ENCODE measurements at places on chromosomes 4 and X. TPM values are rescaled to one million over a fixed set of nuclear protein-coding genes. Genes with fewer than 3 reads are reported as not detected.

- no peak for DNase-seq
These were observed 11.8 kb upstream of the SH3RF1 start for GRCh38 chr4:169282429-169283113.

- DNase-seq, result no peak
These were observed 12.4 kb downstream of the ZDHHC9 start for GRCh38 chrX:129831091-129831885.

- no peak for DNase-seq
These were observed 559.6 kb downstream of the ARAP2 start for GRCh38 chr4:35684755-35685154.

DNA sequence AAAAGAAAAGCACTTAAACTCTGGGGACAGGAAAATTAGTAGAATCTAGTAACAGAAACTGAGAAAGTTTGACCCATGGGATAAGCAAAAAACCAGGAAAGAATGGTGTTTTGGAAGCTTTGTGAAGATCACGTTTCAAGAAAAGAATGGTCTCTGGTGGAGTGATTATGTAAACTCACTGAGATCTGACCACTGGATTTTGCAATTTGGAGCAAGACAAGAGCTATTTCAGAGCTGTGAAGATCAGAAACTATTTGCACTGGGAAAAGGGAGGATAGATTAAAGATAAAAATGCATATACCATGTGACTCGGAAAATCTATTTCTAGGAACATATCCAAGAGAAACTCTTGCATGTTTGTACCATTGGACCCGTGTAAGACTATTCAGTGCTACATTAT, 4.3 kb downstream of the TMPRSS11D start:
- DNase-seq, result no peak

GRCh38 chr4:86991994-86992393, 57.2 kb downstream of the AFF1 start:
- no peak for DNase-seq

GRCh38 chr4:6498511-6499237, 26.3 kb upstream of the PPP2R2C start:
- no peak for DNase-seq

DNA sequence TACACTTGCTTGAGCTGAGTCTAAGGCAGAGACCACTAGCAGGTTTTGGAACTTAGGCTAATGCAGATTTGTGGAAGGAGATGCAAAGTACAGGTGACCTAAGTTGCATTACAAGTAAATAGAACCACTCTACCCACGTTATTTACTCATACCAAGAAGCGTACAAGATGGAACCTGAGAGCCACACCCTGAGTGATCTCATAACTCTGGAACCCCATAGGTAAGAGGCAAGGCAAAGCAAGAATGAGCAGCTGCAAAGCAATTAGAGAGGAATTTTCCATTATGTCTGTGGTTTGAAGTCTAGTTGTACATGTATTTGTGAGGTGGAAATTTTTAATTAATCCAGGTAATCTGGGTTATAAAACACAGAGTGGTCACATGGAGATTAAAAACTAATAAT, 55.4 kb downstream of the CC2D2A start:
- no peak for DNase-seq

DNA sequence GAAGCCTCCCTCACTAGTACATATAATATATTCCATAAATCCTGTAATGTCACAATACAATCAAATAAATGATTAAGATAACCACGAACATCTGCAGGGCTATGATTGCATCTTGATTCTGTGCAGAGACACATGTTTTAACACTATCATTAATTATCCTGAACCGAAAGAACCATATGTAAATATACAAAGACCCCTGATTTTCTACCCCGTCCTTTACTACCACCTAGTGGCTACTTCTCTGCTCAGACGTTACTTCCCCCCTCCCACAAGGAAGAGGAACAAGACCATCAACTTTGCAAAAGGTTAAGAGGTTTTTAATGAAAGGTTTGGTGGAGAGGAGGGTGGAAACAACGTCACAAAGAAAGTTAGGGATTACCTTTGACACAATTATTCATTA, 134.0 kb downstream of the COL4A6 start:
- no peak for DNase-seq

DNA sequence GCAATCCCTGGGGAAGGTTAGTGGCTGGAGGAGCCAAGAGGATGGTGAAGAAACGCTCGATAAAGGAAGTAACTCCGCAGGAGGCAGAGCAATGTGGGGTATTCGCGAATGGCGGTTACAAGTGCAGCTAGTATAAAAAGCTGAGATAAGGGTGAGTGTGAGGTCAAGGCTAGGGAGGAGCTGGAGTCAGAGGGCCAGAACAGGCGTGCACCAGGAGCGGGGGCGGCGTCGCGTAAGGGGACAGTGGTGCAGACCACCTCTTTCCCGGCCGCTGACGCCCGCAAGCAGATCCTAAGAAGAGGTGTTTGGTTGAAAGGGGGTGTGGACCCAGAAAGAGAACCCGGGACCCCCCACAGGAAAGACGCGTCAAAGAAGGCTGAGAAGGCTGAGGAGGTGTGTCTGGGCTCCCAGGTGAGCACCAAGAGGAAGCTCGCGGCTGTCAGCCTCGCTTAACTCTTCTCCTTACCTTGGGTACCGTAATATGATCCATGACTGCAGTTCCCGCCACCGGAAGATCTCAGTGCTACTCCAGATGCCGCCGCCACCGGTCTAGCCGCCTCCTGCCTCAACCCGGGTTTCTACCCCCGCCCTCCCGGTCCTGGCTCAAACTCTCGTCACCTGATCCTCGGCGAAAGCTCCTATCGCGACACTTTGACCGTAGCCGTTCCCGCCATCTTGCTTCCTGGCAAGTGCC, at the start of gene MTMR8:
MTMR8 (minus strand) TSS at position 579 of the 694 bp plus-strand sequence; CDS start at position 490, 89 bp downstream.
- peak; percentile 71 for DNase-seq

DNA sequence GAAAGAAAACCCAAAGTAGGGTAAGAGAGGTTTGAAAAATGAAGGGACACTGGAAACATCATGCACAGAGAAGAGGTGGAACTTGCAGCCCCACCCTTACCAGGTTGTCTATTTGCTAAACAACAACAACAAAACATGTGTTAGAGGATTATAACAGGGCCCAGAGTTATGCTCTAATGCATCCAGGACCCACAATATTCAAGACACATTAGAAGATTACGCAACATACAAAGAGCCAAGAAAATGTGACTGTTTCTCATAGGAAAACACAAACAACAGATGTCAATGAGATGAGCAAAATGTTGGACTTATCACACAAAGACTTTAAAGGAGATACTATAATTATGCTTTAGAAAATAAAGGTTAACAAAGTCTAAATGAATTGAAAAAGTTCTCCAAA, 128.5 kb downstream of the LRBA start:
- no peak for DNase-seq

GRCh38 chr4:8893227-8893623, 21.6 kb upstream of the HMX1 start:
- no peak for DNase-seq

DNA sequence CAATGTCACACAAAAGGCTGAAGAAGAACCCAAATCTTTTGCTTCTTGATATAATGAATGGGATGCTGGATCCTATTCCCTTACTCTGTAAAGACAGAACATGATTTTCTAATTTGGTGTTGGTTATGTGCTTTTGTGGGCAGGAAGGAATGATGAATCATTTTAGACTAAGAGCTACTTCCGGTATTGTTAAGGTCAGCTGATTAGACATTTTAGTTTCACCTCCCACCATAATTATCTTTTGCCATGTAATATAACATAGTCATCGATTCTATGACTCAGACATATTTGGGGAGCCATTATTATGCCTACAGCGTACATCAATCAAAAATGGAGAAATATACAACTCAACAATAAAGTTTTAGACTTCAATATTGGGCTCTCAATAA, 265.3 kb downstream of the ZNF674 start:
- no peak for DNase-seq

GRCh38 chrX:99301990-99302389, 1108.1 kb downstream of the PCDH19 start:
- no peak for DNase-seq

DNA sequence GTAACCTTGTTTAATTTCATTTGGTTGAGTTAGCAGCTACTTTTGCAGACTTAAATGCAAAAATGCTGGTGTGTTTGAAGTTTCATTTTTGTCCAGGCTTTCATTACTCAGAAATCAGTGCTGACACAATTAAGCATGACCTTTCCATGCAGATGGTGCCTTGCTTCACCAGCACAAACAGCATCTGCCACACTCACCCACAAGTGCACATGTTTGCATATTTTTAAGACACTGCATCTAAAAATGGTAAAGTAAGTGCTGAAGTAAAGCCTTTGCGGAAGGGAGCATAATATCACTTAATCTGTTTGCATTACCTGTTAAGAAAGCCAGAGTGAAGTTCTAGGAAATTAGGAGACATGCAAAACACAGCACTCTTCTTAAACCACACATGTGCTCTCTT, 7.3 kb upstream of the DAPP1 start:
- no peak for DNase-seq

Gene DMRTC1
- not detected for total RNA-seq

Gene FRMD7
- total RNA-seq, result 0.34 TPM

Gene STBD1
- 15.0 TPM for total RNA-seq

Gene IL3RA
- 0.23 TPM for total RNA-seq

Gene RHOXF1
- total RNA-seq, result not detected

Gene FGFBP2
- total RNA-seq, result not detected

Gene ERVMER34-1
- 1.4 TPM for total RNA-seq
